ENCODE measurements at places on chromosomes 4 and X.

DNA sequence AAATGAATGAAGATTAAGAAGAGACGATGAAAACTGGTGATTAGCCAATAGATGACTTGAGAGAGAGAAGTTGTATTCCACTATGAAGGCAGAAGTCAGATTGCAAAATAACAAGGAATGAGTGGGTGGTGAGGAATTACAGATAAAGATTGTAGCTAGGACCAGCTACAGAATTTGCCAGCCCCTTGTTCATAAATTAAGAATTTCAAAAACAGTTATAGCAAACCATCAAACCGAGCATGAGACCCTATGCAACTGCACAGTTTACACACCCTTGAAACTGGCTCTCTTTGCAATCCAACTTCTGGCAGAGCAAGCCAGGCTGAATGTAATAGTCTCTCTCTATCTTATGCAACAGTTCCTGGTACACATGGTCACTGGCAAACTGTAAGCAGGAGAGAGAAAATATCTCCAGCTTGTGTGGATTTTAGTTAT lies 35.2 kb downstream of the STAP1 start:
- no peak for DNase-seq

- no peak for DNase-seq
Observed at GRCh38 chrX:30538271-30538670, 39.3 kb downstream of the TASL start.

DNA sequence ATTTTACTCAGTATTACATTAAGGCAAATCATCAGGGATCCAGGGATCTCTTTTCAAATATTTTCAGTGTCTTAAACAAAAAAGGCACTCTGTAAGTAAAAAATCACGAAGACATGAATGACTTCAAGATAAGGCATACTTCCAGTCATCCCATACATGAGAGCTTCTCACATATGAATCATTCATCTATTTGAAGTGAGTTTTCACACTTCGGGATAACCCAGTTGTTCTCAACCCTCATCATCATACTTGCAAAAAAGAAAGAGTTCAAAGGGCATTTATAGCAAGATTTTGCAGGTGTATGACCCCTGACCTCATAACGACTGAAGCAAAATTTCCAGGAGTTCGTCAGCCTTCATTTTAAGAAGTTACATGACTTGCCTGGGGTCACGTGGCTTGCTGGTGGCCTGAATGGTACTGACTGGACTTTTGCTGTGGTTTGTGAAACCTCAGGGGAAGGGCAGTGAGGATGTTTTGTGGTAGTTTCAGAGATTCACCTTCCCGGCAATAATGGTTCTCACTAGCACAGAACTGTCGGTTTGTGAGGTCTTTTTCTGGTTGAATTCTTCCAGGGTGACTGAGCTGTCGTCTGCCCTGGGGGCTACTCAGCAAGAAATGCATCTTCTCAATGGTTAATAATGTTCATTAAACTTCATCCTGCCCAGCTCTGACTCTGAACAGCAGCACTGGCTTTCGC lies 115.8 kb upstream of the SHISA3 start:
- DNase-seq = peak; percentile 47

- peak; percentile 14 for DNase-seq
Observed at GRCh38 chrX:25049357-25049756, 33.6 kb upstream of the ARX start.

DNA sequence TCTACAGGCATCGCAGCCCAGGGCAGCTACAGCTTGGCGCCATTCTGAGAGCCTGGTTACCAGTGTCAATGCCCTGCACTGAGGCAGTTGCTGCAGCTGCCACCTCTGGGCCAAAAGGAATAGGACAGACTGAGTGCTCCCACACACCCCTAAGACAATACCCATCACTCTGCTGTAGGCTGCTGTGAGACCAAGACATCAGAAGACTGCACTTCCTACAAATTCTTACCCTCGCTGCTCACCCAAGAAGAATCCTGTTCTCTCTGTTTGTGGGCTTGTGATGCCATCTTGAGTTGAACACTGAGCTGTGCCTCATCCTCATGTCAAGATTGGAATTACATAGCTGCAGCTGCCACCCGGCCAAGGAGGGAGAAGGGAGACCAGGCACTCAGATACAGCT lies 1847.0 kb upstream of the PCDH10 start:
- no peak for DNase-seq
